M059J (cell line): ENCODE measurements at places on chromosomes 1 and 21. TPM values are rescaled to one million over a fixed set of nuclear protein-coding genes. Genes with fewer than 3 reads are reported as not detected.

Gene GREM2
- 0.15 TPM in 1 of 2 replicates, not detected in the other for total RNA-seq

Gene ZNF695
- 2.5 and 8.9 TPM in 2 replicates for total RNA-seq

Gene DDR2
- 21.9 and 32.3 TPM in 2 replicates for total RNA-seq

Gene FASLG
- not detected in 2 replicates for total RNA-seq

Gene KRTAP19-1
- total RNA-seq = not detected in 2 replicates

Gene CAMK1G
- total RNA-seq = 3.0 and 4.5 TPM in 2 replicates

Gene RRP15
- 2.7 and 4.5 TPM in 2 replicates for total RNA-seq

Gene ITPKB
- total RNA-seq = 2.6 and 6.1 TPM in 2 replicates
